ENCODE measurements at places on chromosomes 7 and 10.

DNA sequence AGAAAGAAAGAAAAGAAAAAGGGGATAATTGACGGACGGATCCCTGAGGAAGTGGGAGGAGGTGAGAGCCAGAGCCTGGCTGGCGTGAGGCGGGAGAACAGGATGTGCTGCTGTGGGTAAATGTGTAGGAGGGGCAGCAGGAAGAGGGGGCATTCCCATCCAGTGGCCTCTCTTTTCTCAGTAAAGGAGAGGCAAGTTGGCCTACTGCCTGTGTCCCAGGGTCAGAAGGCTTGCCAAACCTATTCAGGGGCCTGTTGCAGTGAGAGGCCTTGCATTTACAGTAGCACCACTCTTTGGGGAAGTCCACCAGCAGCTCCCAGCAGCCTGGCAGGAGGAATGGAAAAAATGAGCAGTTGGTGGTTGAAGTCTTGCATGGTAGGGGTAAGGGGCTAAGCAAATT lies 26.6 kb upstream of the ASCC1 start:
- peak; percentile 48 for DNase-seq
- peaks cover 3% of the 10 kb centered on the region for H3K36me3 ChIP-seq
- peaks cover 71% of the 10 kb centered on the region for H3K4me1 ChIP-seq
- H3K27ac ChIP-seq, result peak overlapping the region; percentile 87
- H3K4me3 ChIP-seq, result peak overlapping the region; percentile 40

GRCh38 chr7:155343150-155343549 lies 45.5 kb downstream of the INSIG1 start:
- peaks cover 6% of the 10 kb centered on the region for H3K27me3 ChIP-seq
- H3K4me1 ChIP-seq, result peaks cover 13% of the 10 kb centered on the region
- H3K27ac ChIP-seq, result no peak overlapping the region

DNA sequence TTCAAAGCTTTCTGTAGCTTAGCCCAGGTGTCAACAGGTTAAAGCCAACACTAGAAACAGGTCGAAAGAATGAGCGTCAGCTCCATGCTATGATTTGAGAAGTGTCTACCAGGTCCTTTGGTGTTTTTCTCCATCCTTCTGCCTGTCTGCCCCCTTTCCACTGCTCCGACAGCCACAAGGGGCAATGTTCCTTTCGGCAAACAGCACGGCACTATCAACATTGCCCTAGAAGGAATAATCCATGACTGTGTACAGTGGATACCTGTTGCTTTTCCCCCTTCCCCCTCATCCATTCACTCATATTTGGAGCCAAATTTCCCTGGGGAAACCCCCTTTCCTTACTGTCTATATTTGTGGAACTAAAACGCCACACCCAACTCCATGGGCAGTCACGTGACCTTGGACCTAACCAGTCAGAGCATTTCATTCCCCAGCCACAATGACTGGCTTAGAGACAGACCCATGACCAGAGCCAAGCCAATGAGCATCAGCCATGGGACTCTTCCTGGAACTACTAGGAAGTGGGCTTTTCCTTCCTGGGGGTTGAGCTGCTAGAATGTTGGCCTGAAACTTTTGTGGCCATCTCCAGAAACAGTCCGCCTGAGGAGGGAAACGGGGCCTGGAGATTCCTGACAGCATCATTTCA lies 51.5 kb downstream of the AFAP1L2 start:
- H3K27ac ChIP-seq, result no peak overlapping the region
- peaks cover 12% of the 10 kb centered on the region for H3K4me1 ChIP-seq
- no peaks in the 10 kb centered on the region for H3K36me3 ChIP-seq
- peaks cover 3% of the 10 kb centered on the region for H3K27me3 ChIP-seq

- H3K4me3 ChIP-seq, result peak within 1 kb of the TSS; percentile 63
- no peaks in the 10 kb centered on the region for H3K36me3 ChIP-seq
- peak; percentile 8 for DNase-seq
Measured at GRCh38 chr10:7666253-7667023, at the start of gene ITIH5. Gene ITIH5 (minus strand): TSS chr10:7666966. CDS start chr10:7666892, 74 bp downstream.

GRCh38 chr7:101985057-101985902 lies 167.9 kb downstream of the CUX1 start:
- no peak overlapping the region for H3K4me3 ChIP-seq
- H3K27me3 ChIP-seq, result no peaks in the 10 kb centered on the region
- H3K36me3 ChIP-seq, result peaks cover 6% of the 10 kb centered on the region
- no peak for DNase-seq
- H3K4me1 ChIP-seq, result peaks cover 24% of the 10 kb centered on the region

- H3K36me3 ChIP-seq, result no peaks in the 10 kb centered on the region
- H3K4me3 ChIP-seq, result no peak overlapping the region
- no peaks in the 10 kb centered on the region for H3K4me1 ChIP-seq
- DNase-seq, result no peak
- H3K27me3 ChIP-seq, result no peaks in the 10 kb centered on the region
- H3K27ac ChIP-seq, result no peak overlapping the region
Measured at GRCh38 chr10:130689743-130690626, 553.8 kb downstream of the GLRX3 start.

- peak overlapping the region; percentile 16 for H3K4me3 ChIP-seq
- peak overlapping the region; percentile 46 for H3K27ac ChIP-seq
- peaks cover 16% of the 10 kb centered on the region for H3K4me1 ChIP-seq
- DNase-seq, result no peak
- no peaks in the 10 kb centered on the region for H3K27me3 ChIP-seq
- H3K36me3 ChIP-seq, result no peaks in the 10 kb centered on the region
Measured at GRCh38 chr7:1986366-1987083, 246.2 kb downstream of the MAD1L1 start.

DNA sequence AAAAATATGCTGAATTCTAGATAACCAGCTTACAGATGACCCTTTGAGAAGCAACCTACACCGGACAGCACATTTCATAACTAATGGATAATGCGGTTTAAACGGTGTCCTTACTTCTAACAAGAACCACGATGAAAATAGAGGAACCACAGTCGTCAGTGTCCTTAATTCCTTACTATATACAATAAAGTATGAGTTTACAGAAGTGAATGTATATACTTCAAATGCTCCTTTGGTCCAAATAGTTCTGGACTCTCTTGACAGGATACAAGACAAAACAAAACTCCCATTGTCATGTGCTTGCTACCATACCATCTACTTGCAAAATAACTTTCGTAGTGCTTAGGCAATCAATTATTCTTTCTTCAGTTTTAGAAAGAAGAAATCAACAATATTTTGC lies 2.4 kb downstream of the NAMPT start:
- DNase-seq, result no peak
- H3K27ac ChIP-seq, result peak overlapping the region; percentile 99
- H3K4me1 ChIP-seq, result peaks cover 61% of the 10 kb centered on the region
- H3K4me3 ChIP-seq, result peak overlapping the region; percentile 98
- H3K27me3 ChIP-seq, result no peaks in the 10 kb centered on the region

DNA sequence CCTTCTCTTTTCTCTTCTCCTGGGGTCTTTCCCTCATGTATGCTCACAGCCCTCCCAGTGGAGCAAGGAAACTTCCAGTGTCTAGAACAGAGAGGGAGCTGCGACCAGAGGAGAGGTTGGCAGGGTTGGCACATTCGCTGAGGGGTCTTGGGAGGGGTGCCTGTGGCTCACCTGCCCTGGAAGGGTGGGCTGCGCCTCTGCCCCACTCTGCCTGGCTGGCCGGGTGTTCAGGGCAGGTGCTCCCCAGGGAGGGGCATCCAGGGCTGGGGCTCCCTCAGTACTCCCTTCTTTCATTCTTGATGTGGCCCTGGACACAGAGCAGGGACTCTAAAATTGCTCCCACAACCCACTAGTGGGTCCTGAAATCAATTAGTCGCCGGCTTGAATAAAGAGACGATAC lies 16.9 kb downstream of the SHH start:
- H3K27me3 ChIP-seq, result peaks cover 35% of the 10 kb centered on the region
- H3K4me3 ChIP-seq, result no peak overlapping the region
- H3K4me1 ChIP-seq, result no peaks in the 10 kb centered on the region
- no peak overlapping the region for H3K27ac ChIP-seq
- DNase-seq, result no peak

DNA sequence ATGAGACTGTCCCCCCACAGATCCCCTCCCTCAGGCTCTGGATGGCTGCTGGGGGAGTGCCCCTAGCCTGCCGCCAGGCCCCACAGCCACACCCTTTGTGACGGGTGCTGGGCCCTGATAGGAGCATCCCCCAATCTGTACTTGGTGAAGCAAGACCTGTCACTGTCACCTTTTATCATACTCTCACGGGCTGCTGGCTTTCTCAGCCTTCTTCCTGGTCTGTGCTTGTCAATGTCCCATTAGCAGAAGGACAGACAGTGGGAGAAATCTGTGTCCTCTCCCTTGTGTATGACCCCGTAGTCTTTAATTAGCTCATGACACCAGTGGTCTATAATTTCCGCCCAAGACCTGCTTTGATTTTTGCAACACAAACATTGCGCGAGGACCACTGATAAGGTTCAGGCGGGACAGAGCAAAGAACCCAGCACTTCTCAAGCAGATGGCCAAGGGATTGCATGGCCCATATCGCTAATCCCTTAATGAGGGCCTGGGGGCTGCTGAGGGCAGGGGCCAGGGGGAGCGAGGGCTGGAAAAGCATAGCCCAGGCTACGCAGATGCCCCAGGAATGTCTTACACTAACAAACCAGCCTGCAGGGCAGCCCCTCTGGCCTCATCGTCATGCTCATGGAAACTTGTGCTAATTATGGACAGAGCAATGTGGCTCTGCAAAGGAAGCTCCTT lies 127.8 kb downstream of the PTPN20 start:
- no peaks in the 10 kb centered on the region for H3K4me1 ChIP-seq
- H3K27ac ChIP-seq, result no peak overlapping the region
- no peak overlapping the region for H3K4me3 ChIP-seq

GRCh38 chr10:124045801-124046355 lies 47.5 kb downstream of the CHST15 start:
- H3K27ac ChIP-seq, result no peak overlapping the region
- no peaks in the 10 kb centered on the region for H3K27me3 ChIP-seq
- H3K36me3 ChIP-seq, result no peaks in the 10 kb centered on the region
- H3K4me3 ChIP-seq, result no peak overlapping the region
- H3K4me1 ChIP-seq, result peaks cover 5% of the 10 kb centered on the region
- DNase-seq, result no peak

GRCh38 chr10:131315344-131315743 lies 3.8 kb upstream of the TCERG1L start:
- H3K36me3 ChIP-seq, result no peaks in the 10 kb centered on the region
- no peak for DNase-seq
- H3K27me3 ChIP-seq, result peaks cover 38% of the 10 kb centered on the region
- no peak overlapping the region for H3K27ac ChIP-seq

DNA sequence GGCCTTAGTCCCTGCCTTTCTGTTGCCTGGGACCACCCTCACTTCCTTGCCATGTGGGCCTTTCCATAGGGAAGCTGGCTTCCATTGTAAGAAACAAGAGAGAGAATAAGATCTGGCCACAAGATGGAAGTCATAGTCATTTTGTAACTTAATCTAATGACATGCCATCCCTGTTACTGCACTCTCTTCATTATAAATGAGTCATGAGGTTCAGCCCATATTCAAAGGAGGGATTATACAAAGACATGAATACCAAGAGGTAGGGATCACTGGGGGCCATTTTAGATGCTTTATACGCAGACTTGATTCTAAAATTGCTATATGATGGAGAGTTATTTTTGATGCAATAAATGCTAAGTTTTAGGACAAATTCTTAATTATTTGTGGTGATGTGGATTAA lies 75.2 kb upstream of the CELF2 start:
- no peak overlapping the region for H3K27ac ChIP-seq
- H3K36me3 ChIP-seq, result no peaks in the 10 kb centered on the region
- peaks cover 5% of the 10 kb centered on the region for H3K27me3 ChIP-seq
- H3K4me1 ChIP-seq, result no peaks in the 10 kb centered on the region

DNA sequence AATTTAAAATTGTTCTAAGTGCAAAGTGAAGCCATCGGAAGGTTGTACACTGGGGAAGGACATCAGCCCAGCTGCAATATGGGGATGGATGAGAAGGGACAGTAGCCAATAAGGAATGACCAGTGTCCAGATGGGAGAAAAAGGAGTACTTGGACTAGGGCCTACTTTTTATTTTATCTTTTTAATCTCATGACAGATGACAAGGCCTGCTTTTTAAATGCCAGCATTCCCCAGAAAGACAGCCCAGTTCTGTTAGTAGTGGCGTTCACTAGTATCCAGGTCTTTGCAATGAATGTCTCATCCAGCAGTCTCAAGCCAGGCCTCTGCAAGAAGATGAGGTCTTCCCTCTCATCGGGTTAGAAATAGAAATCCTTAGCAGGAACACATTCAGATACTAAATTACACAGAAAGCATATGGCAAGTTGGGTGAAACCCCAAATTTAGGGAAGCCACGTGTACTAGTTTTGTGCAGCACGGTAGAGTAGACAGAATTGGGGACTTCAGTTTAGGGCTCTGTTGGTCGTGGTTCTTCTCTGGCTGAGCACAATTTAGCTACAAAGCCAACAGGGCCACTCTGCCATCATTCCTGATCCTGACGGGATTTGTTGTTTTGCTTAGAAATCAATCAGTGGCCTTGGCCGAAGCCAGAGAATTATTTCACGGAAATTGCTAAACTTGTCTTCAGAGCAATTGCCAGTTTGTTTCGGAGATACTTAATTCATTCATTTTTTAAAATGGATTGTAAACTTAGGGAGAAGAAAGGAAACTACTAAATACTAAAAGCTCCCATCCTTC lies 227.8 kb downstream of the ARHGAP21 start:
- H3K4me1 ChIP-seq, result no peaks in the 10 kb centered on the region
- no peak overlapping the region for H3K4me3 ChIP-seq
- no peak for DNase-seq
- H3K27ac ChIP-seq, result no peak overlapping the region
- H3K36me3 ChIP-seq, result no peaks in the 10 kb centered on the region

DNA sequence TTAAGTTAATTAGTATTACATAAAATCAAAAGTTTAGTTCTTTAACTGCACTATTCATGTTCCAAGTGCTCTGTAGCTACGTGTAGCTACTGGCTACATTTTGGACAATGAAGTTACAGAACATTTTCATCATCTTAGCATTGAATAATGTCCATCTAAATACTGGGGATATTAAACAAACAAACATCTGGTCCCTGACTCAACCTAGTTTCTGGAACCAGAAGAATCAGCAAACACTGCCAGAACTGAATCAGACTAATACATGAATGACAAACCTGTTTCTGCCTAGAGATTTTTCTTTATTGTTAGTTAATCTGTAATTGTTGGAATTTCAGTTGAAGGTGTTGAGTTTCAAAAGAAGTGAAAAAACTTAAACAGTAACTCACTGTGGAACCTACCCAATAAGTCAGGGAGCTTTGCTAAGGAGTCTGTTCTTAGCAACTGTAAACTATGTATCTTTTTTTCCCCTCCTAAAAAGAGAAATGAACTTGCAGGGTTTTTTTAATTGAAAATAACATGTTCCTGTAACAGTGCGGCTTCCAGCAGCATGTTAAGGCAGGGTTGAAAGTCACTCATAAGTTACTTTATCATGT lies 58.3 kb downstream of the CDK13 start:
- H3K27ac ChIP-seq, result no peak overlapping the region
- no peaks in the 10 kb centered on the region for H3K27me3 ChIP-seq
- DNase-seq, result no peak
- H3K4me1 ChIP-seq, result peaks cover 6% of the 10 kb centered on the region

DNA sequence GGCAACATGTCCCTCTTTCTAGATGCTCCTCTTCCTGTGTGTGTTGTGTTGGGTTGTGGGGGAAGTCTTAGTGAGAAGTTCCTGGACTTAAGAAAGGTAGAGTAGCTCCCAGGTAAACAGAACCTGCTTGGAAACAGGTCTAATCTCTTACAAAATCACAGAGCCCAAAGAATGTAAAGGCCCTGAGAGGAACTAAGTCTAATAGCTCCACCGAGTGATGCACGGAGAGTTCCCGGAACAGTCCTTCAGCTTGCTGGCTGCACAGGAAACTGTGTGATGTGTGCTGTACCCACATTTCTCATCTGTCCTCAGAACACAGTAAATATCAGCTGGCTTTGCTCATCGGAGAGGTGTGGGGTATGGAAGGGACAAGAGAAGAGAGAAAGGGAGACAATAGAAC lies 182.6 kb upstream of the LYZL1 start:
- H3K27ac ChIP-seq, result no peak overlapping the region
- H3K36me3 ChIP-seq, result no peaks in the 10 kb centered on the region

Measured in activated naive CD8-positive, alpha-beta T cell treated with anti-CD3 and anti-CD28 coated beads, Interleukin-2, amount 50 U/mL, for 24 hours (primary cell).